GM04503 (cell line): ENCODE measurements at places on chromosomes 1 and 21.

DNA sequence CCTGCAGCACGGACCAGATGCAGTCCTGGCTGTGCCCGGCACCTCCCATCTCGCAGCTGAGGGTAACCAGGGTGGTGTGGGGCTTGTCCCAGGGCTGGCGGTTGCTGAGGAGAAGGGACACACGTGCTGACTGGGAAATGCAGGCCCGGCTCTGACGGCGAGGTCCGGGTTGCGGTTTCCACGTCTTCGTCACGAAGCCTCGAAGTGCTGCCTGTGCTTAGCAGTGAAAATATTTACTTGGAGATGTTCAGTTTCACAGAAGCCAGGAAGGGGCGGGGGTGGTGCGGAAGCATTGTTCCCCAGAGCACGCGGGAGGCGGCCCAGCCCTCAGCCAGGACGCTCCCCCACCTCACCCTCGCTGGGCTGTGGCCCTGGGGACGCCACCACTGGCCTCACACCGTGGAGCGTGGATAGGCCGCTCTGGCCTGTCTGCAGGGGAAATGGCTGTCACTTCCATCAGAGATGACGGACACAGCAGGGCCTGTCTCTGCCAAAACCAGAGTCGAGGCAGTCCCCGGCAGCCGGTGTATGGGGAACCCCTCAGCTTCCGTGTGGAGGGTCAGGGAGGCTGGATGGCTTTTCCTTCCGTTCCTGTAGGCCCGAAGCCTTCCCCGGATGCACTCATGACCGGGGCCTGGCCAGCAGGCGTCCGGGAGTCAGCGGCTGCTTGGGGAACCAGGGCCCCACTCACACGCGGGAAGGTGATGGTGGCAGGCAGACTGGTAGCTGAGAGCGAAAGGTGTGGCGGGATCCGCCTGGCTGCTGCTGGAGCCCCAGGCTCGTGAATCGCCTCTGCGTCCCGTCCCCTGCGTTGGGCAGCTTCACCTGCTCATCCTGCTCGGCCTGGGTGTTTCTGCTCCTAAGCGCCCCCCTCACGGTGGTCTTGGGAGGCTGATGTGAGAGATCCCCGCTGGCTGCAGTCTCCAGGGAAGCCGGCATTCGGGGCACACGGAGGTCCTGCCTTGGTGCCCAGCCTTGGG, 14.7 kb upstream of the POFUT2 start:
- DNase-seq, result no peak

DNA sequence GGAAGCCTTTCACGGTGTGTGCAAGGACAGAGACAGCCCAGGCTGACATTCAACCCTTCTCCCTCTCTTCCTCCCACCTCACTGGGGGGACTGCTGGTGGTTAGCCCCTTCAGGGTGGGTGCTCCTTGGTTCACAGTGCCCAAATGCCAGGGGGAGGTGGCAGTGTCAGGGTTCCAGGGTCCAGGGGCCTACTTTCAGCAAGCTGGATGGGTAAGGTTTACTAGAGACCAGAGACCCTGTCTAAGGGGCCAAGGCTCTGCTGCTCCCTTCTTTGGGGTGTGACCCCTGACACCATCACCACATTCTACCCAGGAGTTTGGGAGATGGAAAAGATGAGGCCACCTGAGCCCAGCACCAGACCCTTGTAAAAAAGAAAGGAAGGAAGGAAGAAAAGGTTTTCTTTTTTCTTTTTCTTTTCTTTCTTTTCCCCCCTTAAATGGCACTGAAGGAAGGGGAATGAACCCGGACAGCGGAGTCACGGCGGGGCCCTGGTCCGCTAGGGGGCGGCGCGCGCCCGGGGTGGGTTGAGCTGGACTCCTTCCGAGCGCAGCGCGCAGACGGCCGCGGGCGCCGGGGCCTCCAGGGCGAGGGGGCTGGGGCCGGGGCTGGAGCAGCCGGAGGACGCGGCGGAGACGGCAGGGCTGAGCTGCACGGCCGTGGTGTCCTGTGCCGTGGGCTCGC, 18.8 kb downstream of the KNCN start:
- DNase-seq, result no peak

DNA sequence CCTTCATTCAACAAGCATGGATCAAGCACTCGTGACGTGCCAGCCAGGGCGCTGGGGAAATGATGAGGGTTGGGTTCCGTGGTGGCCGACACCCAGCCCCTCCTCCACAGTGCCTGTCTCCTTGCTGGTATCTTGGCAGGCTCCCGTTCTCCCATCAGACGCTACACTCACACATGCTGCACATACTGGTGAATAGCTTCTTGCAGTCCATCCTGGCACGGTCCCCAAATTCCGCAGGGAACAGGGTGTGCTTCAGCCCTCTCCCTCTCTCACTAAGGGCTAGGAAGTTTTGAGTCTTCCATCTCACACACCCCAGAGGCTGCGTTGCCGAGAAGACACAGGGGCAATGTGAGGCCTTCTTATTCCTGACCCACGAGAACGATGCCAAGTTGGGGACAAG, 10.1 kb upstream of the MEF2D start:
- peak; percentile 86 for DNase-seq

DNA sequence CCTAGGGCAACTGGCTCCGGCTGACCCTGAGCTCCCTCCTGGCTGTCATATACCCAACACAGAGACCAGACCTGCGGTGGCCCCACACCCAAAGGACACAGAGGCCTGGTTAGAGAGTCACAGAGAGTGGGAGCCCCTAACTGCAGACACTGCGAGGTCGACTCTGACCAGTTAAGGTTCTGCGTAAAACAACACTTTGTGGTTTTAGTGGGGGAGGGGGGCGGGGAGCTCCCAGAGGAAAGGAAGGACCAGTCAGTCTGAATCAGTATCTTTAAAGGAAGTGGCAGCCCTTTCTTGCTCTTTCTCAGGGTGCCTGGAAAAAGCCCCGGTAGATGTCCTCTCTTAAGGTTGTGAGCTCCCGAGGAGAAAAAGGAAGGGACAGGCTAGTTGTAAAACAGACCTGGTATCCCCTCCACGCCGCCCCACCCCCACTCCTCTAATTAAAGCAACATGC, 2.4 kb downstream of the SSBP3 start:
- DNase-seq, result no peak

DNA sequence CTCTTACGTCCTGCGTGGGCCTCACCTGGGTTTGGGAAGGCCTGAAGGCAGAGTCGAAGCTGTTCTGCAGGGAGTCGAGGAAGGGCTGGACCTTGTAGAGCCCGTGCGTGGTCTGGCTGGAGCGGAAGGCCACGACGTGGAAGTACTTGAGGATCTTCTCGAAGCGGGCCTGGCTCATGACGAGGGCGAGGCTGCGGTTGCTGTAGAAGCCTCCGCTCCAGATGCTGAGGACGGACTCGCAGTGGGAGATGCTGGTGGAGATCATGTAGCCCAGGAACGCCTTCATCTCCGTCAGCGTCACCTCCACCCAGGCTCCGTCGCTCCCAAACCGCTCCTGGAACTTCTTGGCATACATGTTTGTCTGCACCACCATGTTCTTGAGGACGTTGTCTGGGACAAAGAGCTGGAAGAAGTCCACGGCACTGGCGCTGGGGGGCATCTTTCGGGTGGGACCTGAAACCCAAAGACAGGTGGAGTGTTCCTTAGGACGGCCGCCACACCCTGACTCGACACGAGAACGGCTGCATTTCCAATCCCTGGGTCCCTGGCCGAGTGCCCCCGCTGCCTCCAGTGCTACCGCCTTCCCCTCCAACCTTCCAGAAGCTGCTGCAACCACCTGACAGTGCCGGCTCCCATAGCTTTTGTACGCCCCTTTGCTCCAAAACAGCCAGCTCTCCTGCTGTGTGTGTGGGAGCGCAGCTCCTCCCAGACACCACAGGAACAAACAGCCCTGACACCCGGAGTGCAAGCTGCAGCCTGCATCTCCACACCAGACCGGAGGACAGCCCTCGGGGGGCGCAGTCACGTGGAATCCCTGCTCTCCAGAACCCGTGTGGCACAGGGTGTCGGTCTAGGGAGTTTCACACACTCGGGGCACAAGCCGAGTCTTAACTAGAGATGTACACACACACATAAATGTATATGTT, 69.0 kb downstream of the PGBD5 start:
- no peak for DNase-seq

DNA sequence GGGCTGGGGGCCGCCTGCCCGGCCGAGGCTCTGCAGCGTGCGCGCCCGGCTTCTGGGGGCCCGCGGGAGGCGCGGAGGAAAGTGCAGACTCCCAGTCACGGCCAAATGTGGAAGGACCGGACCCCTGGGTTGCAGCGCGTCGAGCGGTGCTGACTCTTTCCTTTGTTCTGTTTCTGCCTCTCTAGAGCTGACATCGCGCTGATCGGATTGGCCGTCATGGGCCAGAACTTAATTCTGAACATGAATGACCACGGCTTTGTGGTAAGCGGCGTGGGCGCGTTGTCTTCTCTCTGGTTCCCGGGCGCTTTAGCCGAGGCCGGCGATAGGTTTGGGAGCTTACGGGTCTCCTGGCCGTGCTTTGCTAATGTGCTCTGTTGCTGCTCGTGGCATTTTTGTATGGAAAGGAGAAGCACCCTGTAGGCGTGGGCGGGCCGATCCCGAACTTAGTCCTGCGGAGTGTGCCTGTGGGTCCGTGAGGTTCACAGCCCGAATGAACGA, 629 bp downstream of the PGD start:
- DNase-seq, result no peak

- DNase-seq, result no peak
Observed at GRCh38 chr1:107009281-107009680, 47.2 kb upstream of the PRMT6 start.

DNA sequence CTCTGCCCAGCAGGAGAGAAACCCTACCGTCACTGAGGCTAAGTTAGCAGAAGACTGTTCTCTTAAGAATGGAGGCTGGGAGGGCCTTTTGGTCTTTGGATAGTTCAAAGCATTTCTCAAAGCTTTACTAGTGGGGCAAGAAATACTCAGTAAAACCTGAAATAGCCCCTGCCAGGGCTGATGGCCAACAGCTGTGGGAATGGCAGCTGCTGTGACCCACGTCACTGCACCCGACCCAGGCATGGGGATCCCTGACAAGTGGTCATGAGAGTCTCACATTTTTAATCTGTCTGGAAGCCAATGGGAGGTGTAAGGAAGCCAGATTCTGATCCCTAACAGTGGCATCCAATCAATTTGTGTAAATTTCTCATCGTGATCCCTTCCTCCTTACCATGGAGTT, 44.5 kb upstream of the ENAH start:
- no peak for DNase-seq

GRCh38 chr1:222865718-222866117, 50.9 kb downstream of the DISP1 start:
- no peak for DNase-seq

GRCh38 chr1:191320062-191320461, 838.2 kb upstream of the RGS18 start:
- DNase-seq, result no peak

DNA sequence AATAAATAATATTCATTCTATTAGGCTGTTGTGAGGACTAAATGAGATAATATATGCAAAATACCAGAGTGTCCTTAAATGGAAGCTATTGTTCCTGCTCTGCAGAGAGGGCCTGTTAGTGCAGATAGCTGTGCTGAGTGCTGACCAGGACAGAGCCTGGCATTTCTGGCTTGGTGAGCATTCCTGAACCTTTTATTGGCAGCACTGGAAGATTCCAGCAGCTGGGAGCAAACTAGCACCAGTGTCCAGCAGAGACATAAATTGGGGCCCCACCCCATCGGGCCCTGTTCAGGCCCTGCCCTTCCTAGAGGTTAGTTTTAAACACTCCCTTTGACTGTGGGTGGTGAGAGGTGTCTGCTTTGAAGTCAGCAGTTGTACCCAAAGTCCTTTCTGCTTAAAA, 85.9 kb upstream of the GADD45A start:
- DNase-seq, result no peak

DNA sequence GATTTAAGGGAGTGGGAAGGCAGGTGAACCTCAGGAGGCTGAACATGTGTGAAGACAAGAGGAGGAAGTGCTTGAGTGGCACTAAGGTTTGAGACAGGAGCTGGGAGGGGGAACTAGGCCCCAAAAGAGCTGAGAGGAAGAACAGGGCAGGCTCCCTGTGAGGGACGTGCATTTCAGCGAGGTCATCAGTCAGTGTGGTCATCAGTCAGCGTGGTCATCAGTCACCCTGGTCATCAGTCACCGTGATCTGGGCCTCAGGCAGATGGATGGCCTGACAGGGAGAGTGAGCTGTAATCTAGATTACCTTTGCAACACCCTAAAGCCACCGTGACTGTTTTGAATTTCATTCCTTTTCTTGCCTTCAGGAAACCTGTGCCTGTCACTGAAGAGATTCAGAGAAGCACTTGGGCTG, 29.1 kb downstream of the VTCN1 start:
- DNase-seq, result no peak

DNA sequence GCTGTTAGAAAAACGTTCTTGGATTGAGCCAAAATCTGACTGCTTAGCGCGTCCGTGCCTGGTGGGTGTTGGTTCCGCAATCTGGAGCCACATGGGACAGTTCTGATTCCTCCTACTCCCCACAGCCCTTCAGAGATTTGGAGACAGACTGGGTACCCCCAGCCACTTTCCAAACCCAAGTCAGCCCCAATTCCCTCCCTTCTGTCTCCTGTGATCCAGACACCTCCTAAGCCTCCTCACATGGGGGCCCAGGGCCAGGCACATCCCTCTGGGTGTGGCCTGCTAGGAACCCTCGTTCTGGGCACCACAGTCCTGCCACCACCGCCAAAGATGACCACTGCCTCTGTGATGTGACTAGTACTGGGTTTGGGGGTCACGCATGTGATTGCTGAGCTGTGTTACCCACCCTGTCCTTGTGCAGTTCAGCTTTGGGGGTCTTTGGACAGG, 4.8 kb downstream of the PLA2G5 start:
- DNase-seq, result no peak

DNA sequence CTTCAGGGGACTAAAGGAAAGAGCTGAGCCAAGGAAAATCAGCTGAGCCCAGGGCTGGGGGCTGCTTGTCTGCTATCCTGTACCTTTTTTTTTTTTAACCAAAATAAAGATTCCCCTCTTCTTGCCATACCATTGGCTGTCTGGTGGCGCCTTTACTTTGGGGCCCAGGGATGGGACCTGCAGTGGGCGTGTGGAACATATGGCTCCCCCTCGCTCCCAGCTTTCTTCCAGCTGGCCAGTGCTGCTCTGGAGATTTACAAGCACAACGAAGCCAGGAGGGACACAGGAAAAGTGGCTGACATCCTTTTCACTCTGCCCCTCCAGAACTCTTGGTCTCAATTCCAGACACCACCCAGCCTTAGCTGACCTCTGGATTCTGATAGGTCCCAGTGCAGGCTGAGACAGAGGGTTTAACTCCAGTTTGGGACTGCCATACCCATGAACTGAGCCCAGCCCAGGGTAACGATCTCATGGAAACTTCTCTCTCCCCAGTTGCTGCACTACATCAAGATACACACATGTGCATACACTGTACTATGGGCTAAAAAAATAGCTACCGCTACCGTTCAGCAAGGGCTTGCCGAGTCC, 5.4 kb upstream of the SFN start:
- no peak for DNase-seq
